AML-193 (cell line): ENCODE measurements at places on chromosomes 4 and X.

DNA sequence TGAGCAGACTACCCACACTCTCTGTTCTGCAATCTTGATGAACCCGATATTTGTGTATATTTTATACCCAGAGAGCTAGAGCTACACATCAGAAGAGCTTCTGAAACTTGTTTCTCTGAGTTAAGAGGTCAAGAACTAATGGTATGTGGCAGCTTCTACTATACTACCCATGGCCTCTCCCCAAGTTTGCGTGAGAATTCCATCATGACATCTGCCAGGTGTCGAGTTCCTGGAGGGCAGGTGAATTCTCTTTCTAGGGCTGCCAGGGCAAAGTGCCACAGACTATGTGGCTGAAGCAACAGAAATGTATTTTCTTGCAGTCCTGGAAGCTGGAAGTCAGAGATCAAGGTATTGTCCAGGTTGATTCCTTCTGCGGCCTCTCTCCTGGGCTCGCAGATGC is 4.4 kb downstream of the SORCS2 start:
- DNase-seq, result no peak

DNA sequence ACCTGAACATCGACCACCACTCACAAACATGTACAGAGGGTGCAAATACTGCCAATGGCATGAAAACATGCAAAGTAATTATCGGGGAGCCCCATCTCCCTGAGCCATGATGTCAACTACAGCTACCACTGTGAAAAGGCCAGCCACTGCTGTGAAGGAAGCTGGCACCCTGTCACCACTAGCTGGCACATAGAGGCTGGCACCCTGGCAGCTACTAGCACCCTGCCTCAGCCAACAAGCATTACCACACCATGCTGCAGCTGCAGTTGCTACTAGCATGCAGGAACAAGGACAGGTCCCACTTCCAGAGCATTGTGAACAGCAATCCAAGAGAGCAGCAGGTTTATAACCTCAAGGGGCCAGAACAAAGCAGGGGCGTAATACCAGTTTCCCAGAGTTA is 81.4 kb downstream of the PRR32 start:
- no peak for DNase-seq

GRCh38 chrX:148874636-148875246 is 374.3 kb downstream of the AFF2 start:
- DNase-seq, result no peak

GRCh38 chrX:3425031-3425430 is 78.6 kb upstream of the MXRA5 start:
- DNase-seq, result no peak

DNA sequence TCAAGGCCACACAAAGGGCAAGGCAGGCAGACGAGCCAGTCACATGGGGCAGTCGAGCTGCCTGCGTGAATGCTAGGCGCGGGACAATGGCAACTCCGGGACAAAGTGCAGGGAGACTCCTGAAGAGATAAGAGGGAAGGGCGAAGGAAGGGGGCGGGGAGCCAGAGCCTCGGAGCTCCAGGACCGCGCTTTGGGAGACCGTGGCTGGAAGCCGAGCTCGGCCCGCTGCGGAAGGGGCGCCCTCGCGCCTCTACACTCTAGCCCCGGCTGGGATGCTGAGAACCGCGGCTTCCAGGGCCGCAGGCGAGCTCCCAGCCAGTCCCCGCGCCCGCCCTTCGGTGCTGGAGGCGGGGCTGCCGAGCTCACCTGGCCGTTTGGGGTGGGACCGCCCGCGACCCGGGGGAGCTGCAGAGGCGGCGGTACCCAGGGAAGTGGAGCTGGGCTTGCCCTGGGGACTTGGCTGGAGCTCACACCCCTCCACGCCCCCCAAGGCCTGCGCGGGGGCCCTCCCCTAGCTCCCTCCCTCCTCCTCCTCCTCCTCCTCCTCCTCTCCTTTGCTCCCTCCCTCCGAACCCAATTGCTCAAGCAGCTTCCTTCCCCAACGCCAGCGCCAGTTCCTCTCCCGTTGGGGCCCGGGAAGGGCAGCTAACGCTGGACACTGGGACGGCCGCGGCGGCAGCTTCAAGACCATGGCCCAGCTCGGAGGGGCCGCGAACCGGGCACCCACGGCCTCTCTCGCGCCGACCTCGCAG is at the start of gene SOWAHD:
TSS of gene SOWAHD (plus strand) at position 610 of the 752 bp plus-strand sequence. CDS start at position 690, 80 bp downstream.
- DNase-seq, result peak; percentile 18

DNA sequence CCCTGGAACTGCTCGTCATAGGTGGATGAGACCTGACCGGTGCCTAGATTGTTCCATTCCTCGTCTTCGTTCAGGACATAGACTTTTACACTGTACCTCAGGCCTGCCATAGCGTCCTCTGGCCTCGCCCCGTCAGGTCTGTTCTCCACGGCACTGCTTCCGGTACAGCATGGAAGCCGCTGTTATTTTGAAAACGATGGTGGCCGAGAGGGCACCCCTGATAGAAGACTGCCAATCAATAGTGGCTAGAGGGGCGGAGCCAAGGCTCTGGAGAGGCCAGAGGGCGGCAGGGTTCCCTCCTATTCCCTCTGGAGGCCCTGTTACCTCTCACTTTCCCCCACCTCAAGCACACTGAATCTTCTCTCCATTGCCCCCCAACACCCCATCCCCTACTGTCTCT is at the start of gene PPP4R3C:
TSS of gene PPP4R3C (minus strand) at position 155 of the 400 bp plus-strand sequence. CDS start at position 110, 45 bp downstream.
- no peak for DNase-seq

DNA sequence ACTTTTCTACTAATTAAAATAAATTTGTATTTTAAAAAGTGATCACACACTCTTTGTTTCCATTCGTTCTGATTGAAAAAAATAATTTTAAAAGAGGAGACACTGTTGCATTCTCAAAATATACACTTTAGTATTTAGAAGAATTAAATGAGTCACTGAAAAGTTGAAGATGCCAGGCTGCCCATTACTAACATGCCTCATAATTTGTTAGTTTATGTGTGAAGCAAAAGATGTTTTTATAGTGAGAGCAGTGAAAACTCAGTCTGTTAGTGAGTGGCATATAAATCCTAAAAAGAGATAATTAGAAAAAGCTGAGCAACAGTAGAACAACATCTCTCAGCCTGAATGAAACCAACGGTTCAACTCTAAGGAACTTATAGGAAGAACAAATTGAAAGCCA is 143.4 kb downstream of the CDS1 start:
- no peak for DNase-seq
